T-helper 17 cell (primary cell): ENCODE measurements at places on chromosomes 3 and 15.

GRCh38 chr3:58084788-58085543 is 76.7 kb downstream of the FLNB start:
- no peak for DNase-seq

DNA sequence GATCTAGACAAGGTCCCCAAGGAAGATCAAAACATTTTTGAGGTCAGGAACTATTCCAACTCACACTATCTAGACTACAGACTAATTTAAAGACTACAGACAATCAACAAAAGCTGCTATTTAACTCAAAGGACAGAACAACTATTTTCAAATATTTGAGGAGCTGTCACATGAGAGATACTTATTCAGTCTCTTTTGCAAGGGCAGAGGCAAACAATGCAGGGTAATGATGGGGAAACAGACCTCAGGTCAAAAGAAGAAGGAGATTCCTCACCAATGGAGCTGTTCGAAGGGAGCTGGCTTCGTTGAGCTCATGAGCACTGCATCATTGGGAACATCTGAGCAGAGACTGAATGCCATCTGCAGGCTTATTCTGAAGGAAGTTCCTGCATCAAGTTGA is 231.9 kb downstream of the DTWD1 start:
- DNase-seq = no peak

DNA sequence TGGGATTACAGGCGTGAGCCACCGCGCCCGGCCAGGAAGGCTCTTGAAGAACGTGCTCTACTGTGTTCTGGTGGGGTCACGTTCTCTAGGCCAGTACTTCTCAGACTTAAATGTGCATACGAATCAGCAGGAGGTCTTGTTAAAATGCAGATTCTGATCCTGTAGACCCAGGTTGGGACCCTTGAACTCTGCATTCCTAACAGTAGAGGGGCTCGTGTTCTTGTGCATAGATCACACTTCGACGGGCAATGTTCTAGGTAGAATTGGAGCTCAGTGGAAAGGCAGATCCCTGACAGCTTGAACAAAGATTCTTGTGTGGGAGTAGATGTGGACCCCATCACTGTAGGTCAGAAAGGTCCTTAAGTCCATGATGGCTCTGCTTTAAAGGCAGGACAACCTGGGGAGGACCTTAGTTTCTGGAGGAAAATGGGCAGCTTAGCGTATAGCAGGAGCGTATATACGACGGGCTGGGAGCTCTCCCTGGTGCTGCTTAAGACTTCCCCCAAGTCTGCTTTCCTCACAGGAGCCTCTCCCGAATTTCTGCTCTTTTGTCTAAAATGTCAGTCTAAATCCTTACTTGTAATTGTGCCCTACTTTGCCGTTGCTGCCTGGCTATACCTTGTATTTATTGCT is 16.9 kb upstream of the FAM81A start:
- no peak for DNase-seq

DNA sequence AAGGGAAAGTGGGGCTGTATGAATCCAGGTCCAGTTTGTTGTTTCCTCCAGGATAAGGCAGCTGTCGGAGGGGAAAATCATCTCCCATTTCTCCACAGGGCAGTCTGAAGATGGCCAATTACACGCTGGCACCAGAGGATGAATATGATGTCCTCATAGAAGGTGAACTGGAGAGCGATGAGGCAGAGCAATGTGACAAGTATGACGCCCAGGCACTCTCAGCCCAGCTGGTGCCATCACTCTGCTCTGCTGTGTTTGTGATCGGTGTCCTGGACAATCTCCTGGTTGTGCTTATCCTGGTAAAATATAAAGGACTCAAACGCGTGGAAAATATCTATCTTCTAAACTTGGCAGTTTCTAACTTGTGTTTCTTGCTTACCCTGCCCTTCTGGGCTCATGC is 911 bp downstream of the CCRL2 start:
- no peak for DNase-seq

- no peak for DNase-seq
These were observed at the start of gene RHCG for GRCh38 chr15:89496155-89497098. TSS of gene RHCG (minus strand) at chr15:89496583. CDS start at chr15:89496544, 39 bp downstream.

DNA sequence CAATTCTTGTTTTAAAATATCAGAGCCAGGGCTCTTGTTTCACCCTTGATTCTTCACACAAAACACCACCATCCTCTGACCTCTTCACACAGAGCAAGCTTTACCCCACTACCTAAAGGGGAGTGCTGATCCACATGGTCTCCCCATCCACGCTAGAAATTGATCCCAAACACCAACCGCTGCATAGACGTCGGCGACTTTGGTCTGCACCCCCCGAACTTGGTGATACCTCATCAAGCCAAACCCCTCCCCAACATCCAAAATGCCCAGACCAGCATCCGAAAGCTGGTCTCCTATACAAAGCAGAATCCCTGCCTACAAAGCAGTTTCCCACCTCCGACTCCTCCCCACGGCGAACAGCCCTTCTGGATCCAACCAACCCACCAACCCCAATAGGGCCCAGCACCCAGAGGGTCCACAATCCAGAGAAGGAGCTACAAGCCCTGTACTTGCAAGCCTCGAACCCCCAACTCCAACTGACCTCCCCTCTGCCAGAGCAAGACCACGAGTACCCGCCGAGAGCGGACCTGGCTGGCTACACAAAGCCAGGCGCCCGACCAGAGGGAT is 25.8 kb upstream of the MTHFS start:
- no peak for DNase-seq

- DNase-seq = no peak
These were observed 41.1 kb downstream of the CACNA2D3 start for GRCh38 chr3:54163441-54163840.

GRCh38 chr3:159948429-159949144 is 40.0 kb upstream of the IL12A start:
- no peak for DNase-seq

DNA sequence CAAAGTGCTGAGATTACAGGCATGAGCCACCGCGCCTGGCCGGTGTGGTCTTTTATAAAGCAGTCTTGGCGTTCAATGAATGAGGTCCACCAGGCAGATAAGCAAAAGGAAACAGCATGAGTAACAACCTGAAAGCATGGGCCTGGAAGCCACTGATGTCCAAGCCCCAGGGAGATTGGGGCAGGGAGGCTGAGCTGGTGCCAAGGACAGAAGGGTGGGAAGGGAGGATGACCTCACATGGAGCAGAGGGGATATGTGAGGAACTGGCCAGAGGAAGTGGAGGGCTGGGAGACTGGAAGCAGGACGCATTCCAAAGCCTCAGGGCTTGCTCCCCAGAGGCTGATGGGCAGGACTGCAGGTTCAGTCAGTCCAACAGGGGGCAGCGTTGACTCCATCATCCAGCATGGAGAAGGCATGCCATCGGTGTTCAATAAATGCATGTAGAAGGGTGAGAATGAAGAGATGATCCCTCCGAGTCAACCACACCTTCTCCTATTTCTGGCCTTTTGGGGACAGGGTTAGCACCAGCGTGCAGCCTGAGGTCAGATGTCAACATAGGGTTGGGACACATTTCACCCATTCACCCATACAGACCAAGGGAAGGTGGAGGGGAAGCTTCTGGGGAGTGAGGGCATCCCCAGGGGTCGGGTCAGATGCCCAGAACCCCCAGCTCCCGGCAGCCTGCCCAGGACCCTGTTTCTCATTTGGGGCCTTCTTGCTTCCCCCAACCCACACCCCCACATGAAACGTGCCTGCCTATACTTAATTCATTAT is 14.8 kb downstream of the MYL3 start:
- no peak for DNase-seq

- no peak for DNase-seq
These were observed 3.6 kb downstream of the ZNF385D start for GRCh38 chr3:21747376-21747775.

GRCh38 chr15:39360452-39360851 is 220.4 kb upstream of the THBS1 start:
- no peak for DNase-seq

DNA sequence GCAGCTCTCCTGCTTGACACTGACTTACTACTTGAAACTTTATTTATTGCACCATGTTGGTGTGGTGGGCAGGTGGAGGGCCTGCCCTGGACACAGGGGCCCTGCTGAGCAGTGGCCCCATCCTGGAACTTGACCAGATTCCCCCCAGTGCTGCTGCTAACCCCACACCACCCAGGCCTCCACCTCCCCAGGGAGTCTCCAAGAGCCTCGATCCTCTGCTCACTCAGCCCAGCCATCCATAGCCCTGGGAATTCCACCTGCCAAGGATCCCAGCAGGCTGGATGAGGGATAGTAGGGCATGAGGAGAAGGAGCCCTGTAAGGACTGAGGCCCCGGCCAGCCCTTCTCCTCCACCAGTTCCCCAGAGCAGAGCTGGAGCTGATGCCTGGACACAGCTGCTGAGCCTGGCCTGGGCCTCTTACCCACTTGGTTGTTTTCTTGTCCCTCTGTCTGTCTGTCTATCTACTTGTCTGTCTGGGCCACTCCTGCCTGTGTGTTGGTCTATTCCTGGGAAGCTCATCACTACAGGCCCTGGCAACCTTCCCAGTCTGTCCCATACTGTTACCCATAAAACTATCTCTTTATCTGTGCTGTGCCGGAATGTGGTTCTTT is 2.8 kb downstream of the CHAC1 start:
- no peak for DNase-seq

DNA sequence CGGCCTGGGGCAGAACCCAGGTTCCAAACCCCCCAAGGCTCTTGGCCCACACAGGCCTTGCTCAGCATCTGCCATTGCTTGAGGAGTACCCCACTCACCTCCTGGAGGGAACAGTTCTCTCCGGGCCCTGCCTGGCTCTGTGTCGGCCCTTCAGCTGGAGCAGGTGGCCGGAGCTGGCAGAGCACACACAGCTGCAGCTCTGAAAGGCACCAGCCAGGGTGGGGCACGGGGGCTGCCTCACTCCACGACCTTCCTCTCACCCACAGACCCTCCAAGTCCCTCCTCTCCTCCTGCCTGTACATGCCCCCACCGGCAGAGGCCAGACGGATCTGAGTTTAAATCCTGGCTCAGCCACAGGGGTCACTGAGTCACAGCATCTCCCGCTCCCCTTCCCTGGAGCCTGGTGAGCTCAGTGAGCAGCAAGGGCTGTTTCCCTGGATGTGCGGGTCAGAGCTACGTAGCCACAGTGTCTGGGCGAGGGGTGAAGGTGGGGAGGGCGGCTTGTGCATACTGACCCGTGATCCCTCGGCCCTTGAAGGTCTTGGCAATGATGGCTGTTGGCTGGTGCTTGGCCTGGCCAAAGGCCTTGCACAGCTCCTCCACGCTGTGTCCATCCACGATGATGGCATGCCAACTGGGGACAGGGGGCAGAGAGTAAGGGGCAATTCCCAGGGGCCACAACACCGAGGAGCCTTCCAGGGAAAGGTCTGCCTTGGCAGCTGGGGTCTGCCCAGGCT is 23.0 kb downstream of the TKT start:
- DNase-seq = no peak

DNA sequence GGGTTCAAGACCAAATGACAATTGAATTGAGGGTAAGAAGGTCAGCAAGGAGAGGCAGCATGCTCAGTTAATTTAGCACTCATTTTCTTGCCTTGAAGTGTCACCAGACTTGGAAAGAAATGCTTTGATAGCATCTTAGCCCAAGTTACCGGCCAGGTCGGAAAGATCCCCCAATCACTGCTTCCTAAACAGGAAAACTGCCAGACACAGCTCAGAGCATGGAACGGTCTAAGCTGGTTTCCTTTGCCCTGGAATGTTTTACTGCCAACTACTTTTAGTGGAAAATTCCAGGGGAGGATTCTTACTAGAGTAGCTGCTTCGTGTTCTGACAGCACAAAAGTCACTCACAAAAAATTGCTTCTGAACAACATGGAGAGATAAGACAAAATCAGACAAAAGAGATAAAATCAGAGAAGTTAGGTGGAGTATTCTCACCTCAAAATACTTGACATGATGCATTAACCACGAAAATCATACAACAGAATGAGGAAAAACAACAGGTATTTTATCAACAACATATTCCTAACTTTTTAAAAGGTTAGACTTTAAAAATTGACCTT is 65.5 kb downstream of the CCR4 start:
- no peak for DNase-seq

DNA sequence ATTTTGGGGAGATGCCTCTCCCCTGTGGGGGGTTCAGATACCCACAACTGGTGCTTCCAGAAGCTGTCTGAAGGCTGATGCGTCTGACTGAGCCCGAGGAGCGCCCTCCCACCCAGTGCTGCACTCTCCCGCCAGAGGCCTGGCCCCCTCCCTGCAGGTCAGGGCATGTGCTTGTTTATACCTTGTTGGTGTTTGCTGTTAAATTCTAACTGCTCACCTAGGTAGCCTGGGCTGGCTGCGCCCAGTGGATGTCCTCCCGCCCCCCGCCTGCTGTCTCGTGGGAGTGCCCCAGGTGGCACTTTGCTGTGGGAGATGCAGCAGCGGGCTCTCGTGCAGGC is 12.9 kb downstream of the KLF13 start:
- no peak for DNase-seq

DNA sequence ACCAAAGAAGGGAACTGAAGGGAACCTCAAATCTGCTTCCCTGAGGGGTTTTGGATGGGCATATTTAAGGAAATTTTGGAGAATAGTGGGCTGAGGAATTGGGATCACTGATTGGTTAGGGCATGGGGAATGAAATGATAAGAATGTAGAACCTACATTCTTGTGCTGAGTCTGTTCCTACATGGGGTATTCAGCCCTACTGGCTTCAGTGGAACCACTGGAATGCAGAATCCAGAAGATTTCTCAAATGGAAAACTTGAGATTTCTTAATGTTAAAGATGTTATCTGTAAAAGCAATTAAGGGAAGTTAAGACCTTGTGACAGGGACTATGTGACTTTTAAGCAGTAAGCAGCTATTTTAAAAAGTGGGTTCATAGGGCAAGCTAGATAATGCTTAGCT is 1062.4 kb downstream of the AGBL1 start:
- no peak for DNase-seq

- no peak for DNase-seq
These were observed 4.8 kb downstream of the DNASE1L3 start for GRCh38 chr3:58205981-58206380.

DNA sequence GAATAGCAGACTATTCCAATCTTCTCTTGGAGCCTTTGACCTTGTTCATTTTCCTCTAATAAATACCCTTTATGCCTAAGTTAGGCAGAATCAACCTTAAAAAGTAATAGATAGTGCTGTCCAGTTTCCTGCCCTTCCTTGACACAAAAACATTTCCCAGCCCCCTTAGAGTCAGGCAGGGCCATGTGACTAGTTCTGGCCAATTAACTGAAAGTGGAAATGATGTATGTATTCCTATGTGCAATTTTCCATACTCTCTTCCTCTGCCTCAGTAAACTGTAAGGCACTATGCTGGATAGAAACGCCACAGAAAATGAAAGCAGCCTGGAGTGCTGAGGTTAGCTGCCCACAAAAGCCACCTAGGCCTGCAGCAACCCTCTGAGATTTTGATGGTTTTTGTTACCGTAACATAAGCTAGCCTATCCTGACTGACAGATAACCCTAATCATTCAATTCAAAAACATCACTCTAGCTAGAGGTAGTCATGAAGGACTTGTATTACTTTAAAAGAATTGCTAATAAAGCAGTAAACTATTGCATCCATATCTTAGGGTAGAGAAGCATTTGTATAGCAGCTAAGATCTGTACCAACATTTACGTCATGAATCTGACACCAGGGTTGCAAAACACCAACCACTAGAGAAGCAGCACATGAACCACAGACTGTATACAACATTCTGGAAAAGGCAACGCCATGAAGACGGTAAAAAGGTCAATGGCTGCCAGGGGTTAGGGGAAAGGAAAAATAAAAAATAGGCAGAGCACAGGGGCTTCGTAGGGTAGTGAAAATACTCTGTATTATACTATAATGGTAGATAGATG is 112.9 kb downstream of the ULK4 start:
- DNase-seq = no peak

GRCh38 chr3:69484507-69485393 is 98.9 kb upstream of the FRMD4B start:
- no peak for DNase-seq
